Hindlimb muscle (tissue), 1 donor: ENCODE measurements at places on chromosomes 6 and 20. TPM values are rescaled to one million over a fixed set of nuclear protein-coding genes. Genes with fewer than 3 reads are reported as not detected.

- DNase-seq: no peak
Observed at GRCh38 chr20:17559338-17559737, 10.5 kb upstream of the DSTN start.

GRCh38 chr6:109795994-109796555 is 105.0 kb downstream of the FIG4 start:
- no peak for DNase-seq

- no peak for DNase-seq
Observed at GRCh38 chr6:134166511-134167261, 114.3 kb upstream of the SLC2A12 start.

- peak; percentile 34 for DNase-seq
Observed at GRCh38 chr6:4777394-4777935, 1.3 kb downstream of the CDYL start.

- DNase-seq: no peak
Observed at GRCh38 chr20:32576560-32576959, 8.6 kb downstream of the NOL4L start.

DNA sequence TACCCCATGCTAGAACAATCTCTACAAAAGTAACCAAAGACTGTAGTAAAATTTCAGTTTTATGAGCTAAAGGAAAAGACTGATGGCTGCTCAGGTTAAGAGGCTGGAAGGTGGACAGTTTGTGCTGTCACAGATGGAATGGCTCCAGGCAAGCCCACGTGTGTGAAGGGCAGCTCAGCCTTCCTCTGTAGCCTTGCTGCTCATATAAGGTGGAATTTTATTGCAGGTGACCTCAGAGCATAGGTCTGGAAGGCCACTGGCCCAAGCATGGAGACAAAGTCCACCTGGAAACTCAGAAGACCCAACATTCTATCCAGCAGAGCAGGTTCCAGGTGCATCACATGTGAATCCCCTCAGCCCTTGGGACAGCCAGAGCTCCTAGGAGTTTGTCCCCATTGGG is 53.6 kb downstream of the KAT14 start:
- DNase-seq: no peak

GRCh38 chr20:38806855-38807655 is 1.6 kb downstream of the PPP1R16B start:
- DNase-seq: no peak

DNA sequence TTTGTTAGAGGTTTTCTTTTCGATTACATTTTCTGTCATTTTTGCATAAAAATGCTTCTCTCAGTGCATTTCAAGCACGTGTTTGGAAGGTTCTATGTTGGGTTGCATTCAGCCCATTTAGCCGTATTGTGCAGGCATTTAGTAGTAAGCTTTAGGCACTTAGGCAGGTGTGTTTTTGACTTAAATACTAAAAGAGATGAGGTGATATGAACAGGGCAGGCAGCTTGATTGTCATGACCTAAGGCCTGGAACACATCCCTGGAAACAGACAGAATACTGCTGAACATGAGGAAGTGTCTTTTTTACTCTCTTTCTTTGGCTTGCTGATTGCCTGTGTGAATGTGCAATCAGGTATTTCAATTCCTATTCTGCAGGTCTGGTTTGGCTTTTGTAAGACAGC is 610.5 kb upstream of the MAN1A1 start:
- DNase-seq: peak; percentile 33

DNA sequence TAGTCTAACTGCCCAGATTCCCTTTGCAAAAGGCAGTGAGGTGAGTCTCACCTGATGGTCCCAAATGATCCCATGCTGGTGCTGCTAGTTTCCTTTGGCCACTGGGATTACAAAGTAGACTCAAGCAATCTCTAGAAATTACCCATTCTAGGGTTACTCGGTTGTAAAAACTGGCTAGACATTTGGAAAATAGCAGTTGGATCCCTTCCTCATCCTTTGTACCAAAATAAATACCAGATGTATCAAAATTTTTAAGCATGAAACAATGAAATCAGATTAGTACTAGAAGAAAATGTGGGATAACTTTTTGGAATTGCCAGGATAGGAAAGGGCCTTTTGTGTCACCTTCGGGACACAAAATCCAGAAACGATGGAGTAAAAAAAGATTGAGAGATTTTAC is 112.9 kb upstream of the TOP1 start:
- no peak for DNase-seq

DNA sequence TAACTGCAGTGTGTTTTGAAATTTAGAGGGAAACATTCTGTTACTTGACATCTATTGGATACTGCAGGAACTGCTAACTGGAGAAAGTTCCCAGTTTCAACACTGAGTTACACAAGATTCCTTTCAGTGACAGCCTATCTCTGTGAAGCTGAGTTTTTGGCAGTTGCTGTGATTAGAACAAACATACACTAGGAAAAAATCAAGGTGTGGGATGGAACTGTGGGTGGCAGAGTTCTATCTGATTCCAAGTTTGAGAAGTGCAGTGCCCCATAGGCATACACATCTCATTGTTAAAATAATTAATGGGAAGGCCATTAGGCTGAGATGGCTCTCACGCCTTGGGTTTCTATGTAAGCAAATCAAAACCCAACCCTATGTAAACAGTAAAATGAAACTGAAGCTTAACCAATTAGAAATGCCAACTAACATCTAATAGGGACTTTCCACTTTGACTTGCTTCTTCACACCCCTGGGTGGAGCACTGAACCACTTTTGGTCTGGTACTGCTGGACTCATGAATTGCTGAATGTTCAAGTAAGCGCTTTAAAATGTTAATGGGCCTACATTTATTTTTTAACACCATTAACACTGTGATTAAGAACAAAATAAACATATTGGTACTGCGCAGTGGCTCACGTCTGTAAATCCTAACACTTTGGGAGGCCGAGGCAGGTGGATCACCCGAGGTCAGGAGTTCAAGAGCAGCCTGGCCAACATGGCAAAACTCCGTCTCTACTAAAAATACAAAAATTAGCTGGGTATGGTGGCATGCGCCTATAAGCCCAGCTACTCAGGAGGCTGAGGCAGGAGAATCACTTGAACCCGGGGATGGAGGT is 55.2 kb upstream of the TBC1D7 start:
- no peak for DNase-seq

Gene APOM
- polyA plus RNA-seq: 3.3 TPM

Gene LRP11
- polyA plus RNA-seq: 19.6 TPM

Gene CRYBG1
- 3.1 TPM for polyA plus RNA-seq

Gene HEY2
- 10.9 TPM for polyA plus RNA-seq

Gene PSMB8
- polyA plus RNA-seq: 13.9 TPM

Gene LZTS3
- 3.5 TPM for polyA plus RNA-seq
